Kidney glomerular epithelial cell (primary cell): ENCODE measurements at places on chromosomes 6 and 20.

- no peak for DNase-seq
These were observed 9.4 kb upstream of the PLAGL1 start for GRCh38 chr6:144017166-144018094.

GRCh38 chr6:96563853-96564252, 925 bp downstream of the FHL5 start:
- DNase-seq, result no peak

- no peak for DNase-seq
These were observed 273.9 kb downstream of the RFPL4B start for GRCh38 chr6:112620812-112621569.

- DNase-seq, result peak; percentile 10
These were observed 7.6 kb downstream of the ZNF451 start for GRCh38 chr6:57097596-57097995.
